ENCODE measurements at places on chromosomes 1 and 21.

- H3K4me1 ChIP-seq, result no peaks in the 10 kb centered on the region
- DNase-seq, result no peak
- H3K27ac ChIP-seq, result no peak overlapping the region
- H3K36me3 ChIP-seq, result peaks cover 21% of the 10 kb centered on the region
- H3K4me3 ChIP-seq, result no peak overlapping the region
- no peaks in the 10 kb centered on the region for H3K27me3 ChIP-seq
These were observed 19.3 kb downstream of the CRYZL1 start for GRCh38 chr21:33622253-33622652.

- DNase-seq, result peak; percentile 79
- no peak overlapping the region for H3K4me3 ChIP-seq
- no peaks in the 10 kb centered on the region for H3K4me1 ChIP-seq
- peak overlapping the region; percentile 19 for H3K27ac ChIP-seq
- H3K36me3 ChIP-seq, result no peaks in the 10 kb centered on the region
- H3K27me3 ChIP-seq, result no peaks in the 10 kb centered on the region
These were observed 112.0 kb downstream of the AKT3 start for GRCh38 chr1:243738020-243738419.

DNA sequence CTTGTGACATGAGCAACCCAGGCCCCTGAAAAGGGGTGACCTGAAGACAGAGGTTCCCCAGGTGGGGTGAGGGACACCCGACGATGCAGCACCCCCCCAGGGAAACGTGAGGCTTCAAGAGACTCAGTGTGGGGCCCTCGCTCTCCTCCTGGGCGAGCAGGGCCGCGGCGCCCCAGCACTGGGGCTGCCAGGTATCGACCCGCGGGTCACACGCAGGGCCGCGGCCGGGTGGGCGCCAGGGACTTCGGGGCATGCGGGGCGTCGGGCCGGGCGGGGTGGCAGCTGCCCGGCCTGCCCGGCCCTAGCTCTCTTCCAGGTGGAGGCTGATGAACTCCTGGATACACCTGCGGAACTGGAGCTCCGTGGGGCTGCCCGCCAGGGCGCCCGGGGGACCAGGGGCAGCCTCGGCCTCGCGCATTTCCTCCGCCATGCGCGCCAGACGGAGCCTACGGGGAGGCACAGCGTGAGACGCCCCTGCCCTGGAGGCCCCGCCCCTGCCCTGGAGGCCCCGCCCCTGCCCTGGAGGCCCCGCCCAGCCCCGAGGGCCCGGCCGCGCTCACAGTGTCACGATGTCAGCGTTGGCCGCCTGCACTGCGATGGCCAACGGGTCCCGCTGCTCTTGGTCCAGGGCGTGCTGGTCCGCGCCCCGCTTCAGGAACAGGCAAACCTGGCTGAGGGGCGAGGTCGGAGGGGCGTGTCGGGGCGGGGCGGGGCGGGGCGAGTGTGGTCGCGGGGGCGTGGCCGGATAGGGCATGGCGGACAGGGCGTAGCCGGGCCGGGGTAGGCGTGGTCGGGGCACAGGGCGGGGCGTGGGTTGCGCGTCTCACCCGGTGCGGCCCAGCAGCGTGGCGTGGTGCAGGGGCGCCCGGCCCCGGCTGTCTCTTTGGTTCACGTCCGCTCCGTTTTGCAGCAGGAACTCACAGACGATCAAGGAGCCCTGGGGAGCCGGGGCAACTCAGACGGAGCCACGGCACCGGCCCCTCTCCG lies 13.3 kb downstream of the SCNN1D start:
- H3K36me3 ChIP-seq, result peaks cover 82% of the 10 kb centered on the region
- no peak overlapping the region for H3K4me3 ChIP-seq
- DNase-seq, result no peak

GRCh38 chr1:185864889-185865517 lies 130.8 kb downstream of the HMCN1 start:
- H3K4me1 ChIP-seq, result no peaks in the 10 kb centered on the region
- no peaks in the 10 kb centered on the region for H3K27me3 ChIP-seq
- no peak for DNase-seq
- no peaks in the 10 kb centered on the region for H3K36me3 ChIP-seq

DNA sequence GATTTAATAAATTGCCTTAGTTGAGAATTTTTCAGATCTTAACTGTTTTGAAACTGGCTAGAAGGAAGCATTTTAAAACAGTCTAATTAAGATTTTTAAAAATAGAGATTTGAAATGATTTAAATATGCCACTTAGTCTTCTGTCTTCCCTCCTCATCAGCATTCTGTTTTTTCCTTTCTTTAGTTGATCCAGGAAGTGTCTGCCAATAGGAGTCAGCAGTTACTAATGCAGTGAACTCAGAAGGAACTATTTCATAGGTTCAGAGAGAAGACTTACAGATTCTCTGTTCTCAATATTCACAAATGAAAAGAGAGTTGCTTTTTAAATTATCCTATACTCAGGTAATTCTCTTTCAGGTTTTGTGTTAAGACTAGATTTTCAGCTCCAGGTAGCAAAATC lies 84.5 kb downstream of the RPS6KC1 start:
- H3K4me1 ChIP-seq, result no peaks in the 10 kb centered on the region
- no peaks in the 10 kb centered on the region for H3K27me3 ChIP-seq
- H3K36me3 ChIP-seq, result no peaks in the 10 kb centered on the region
- DNase-seq, result no peak
- no peak overlapping the region for H3K4me3 ChIP-seq
